ENCODE measurements at places on chromosomes 3 and 15.

- no peak for DNase-seq
These were observed 38.8 kb upstream of the PCSK6 start for GRCh38 chr15:101528108-101528916.

GRCh38 chr15:40969363-40969762, 16.1 kb downstream of the CHAC1 start:
- no peak for DNase-seq

- no peak for DNase-seq
These were observed 389.9 kb downstream of the FEZF2 start for GRCh38 chr3:61983479-61983878.

DNA sequence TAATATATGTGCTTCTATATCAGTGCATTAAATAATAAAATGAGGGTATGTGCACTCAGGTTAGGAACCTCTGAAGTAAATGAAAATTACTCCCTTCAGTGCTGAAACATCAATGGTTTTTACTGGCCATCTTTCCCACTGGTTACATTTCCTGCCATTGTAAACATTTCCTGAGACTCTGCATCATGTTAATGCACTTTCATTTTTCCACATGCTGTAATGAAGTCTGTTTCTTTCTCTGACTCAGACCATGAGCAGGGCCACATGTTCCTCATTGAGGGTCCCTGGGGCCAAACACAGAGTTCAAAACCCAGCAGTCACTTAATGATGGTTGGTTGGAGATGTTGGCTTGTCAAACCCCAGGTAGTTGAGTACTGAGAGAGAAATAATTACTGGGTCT, 15.3 kb downstream of the FAM3D start:
- no peak for DNase-seq

DNA sequence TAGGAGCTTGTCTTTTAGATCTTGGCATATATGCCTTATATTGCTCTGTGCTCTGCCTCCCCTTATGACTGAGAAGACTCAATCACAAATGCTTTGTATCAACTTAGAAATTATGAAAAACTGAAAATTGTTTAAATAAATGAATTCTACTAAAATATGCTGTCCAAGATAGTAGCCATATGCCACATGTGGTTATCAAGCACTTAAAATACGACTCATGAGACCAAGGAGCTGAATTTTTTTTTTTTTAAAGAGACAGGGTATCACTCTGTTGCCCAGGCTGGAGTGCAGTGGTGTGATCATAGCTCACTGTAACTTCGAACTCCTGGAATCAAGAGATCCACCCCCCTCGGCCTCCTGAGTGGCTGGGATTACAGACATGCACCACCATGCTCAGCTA, 118.3 kb downstream of the RFTN1 start:
- no peak for DNase-seq

DNA sequence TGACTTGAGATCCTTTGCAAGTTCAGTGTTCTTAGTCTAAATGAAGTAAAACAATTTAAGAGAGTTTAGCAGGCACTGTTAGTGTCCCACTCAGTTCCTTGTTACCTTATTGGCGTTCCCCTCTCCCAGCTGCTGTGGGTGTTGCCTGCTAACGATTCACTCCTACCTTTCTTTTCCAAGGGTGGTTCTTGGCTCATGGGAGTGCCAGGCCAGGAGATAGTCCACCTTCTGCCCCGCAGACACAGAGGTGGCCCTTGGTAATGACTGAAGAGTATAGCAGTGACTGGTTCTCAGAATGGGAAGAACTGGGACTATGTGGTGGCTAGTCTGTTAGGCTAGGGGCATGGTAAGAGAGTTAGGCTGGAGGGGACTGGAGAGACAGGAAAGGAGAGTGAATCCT, 240.4 kb downstream of the EDEM1 start:
- no peak for DNase-seq

DNA sequence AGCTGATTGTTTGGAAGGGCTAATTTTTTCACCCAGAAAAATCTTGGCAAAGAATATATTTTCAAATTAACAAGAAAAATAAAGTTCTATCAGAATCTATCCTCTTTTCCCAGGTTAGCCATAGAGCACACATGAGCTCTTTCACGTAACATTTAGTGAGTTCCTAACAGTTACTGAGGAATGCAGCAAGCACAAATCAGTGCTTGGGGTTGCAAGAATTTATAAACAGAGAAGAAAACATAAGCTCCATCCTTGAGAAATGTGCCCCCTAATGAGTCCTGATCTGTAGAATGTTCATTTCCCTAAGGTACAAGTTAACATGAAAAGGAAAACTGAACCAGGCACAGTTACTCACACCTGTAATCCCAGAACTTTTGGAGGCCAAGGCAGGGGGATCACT, 13.9 kb downstream of the EOGT start:
- DNase-seq = no peak
